ENCODE measurements at places on chromosomes 3 and 15. TPM values are rescaled to one million over a fixed set of nuclear protein-coding genes. Genes with fewer than 3 reads are reported as not detected.

GRCh38 chr3:183912895-183913579 is 28.4 kb upstream of the PARL start:
- no peak for DNase-seq

- no peak for DNase-seq
These were observed 6.1 kb downstream of the OSBPL10 start for GRCh38 chr3:31974964-31975363.

DNA sequence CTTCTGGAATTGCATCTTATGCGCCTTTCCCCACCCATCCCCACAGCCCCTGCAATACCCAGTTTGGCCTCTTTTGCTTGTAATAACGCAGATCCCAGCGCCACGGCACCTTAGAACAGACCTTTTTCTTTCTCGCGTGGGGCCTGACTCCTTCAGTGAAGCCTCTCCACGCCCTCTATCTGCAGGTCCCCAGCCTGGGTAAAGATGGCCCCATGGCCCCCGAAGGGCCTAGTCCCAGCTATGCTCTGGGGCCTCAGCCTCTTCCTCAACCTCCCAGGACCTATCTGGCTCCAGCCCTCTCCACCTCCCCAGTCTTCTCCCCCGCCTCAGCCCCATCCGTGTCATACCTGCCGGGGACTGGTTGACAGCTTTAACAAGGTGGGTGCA is 594 bp downstream of the CRELD1 start:
- no peak for DNase-seq

GRCh38 chr3:46491089-46492070 is 6.4 kb upstream of the RTP3 start:
- DNase-seq: no peak

DNA sequence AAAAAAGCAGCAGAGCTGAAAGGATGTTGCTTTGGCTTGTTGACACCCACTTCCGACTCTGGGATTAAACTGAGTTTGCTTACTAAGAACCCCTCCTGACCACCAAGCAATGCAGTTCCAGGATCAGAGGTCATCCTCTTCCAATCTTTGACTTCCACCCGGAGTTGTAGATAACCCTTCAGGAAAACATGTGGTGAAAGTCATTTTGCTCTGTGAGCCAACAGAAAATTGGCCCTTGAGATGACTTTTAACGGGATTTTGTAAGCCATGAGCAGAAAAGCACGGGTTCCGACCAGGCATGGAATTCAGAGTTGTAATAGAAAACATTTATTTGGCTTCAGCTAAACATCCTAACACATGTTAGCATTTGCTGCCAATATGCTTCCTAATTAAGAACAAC is 171.6 kb upstream of the NR2F2 start:
- DNase-seq: peak; percentile 4

DNA sequence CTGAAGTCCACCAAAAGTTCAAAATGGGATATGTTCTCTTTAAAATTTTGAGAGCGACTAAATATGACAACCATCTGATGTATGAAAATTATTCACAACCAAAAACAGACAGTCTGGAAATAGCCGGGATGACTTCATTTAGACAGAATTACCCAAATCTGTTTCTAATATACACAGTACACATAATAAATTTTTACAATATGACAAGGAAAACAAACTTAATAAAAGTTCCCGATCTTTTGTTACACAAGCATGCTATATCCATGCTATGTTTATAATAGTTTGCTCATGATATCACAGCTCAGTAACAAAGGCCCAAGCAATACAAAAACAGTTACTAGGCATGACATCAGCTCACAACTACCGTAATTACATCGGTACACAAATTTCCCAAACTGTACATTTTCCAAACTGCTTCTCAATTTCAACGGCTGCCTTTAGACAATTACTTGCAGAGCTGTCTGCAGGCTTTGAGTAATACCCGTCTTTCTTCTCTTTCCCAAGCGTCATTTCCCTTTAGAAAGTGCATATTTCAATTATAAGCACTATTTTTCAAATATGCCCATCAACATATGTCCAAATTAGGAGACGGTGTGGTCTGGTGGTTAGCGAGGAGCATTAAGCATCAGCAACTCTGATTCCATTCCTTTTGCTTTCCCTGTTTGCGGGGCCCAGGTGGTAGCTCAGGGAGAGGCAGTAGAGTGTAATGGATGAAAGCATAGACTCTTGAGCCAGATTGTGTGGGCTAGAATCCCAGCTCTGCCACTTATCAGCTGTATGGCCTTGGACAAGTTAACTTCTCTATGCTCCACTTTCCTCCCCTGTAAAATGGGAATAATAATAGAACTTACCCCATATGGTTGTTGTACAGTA is 481.2 kb downstream of the FOXP1 start:
- no peak for DNase-seq

DNA sequence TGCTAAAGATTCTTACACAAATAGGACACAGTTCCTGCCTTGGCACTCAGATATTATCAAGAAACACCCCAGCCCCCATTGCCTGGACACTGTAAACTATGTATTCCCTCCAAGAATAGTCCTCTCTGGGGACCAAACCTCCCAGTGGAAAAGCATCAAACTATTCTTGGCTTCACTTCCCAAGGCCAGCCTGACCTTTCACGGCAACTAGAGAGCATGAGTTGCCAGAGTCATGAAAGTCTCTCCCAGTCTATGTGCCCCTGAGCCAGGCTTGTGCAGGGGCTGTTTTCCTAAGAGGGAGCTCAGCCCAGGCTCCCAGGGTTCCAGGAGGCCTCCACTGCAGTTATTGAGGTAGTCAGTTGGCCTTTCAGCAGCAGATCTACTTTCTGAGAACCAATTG is 251.9 kb upstream of the TGFBR2 start:
- no peak for DNase-seq

- DNase-seq: no peak
These were observed 515.0 kb downstream of the FGF12 start for GRCh38 chr3:192212335-192212734.

DNA sequence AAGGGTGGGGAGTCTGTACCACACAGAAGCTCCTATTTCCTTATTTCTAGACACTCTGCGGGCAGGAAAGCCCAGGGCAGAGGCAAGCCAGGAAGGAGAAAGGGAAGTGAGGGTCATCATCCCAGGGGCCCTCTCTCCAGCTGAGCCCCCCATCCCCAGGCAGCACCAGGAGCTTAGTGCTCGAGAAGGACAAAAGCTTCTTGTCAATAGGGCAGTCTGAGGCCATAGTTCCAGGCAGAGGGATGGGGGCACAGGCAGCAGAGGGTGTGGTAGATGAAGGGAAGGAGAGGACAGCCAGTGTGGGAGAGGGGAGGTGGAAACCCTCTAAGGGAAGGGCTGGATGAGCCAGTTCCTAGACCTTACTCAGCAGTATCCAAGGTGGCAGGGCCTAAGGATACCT is 2.7 kb downstream of the MAP1A start:
- DNase-seq: no peak

GRCh38 chr3:186259612-186260383 is 102.2 kb downstream of the DGKG start:
- no peak for DNase-seq

- DNase-seq: no peak
These were observed 20.8 kb upstream of the CFAP161 start for GRCh38 chr15:81113204-81113657.

GRCh38 chr3:129684270-129684669 is 77.8 kb upstream of the PLXND1 start:
- DNase-seq: no peak

DNA sequence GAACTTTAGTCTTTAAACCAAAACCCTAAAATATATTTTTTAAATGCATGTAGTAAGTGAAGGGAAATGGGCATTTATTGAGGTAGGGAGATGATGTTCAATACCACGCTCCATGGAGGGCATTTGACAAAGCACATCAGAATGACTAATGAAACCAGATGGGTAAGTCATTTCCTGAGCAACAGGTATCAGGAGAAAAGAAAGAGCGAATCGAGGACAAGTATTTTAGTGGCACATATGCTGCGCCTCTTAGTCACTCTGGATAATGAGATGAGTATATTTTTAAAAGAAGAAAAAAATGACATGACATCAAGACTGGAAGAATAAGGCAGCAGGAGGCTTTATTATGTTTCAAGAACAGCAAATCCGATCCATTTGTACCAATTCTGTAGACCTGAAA is 129.0 kb upstream of the ARHGEF3 start:
- DNase-seq: no peak

GRCh38 chr15:59174151-59174834 is 32.4 kb upstream of the LDHAL6B start:
- no peak for DNase-seq

GRCh38 chr3:128412180-128413002 is 54.3 kb downstream of the DNAJB8 start:
- DNase-seq: no peak

GRCh38 chr3:48428572-48429316 is 1.1 kb downstream of the PLXNB1 start:
- no peak for DNase-seq

DNA sequence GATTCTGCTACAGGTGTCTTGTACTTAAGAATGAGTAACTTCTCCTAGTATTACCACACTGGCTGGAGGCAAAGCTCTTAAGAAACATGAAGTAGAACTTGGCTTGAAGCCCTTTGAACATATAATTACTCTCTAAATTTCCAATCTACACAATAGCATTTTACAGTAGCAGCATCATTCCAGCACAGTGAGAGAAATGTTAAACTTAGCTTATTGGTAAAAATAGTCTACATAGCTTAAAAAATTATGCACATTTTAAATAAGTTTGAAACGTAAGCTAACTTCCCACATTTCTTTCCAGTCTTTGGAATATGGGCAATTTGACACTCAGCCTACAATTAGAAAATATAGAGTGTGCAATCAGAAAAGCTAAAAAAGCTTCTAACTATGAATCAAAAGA is 32.8 kb upstream of the TOP2B start:
- DNase-seq: no peak

DNA sequence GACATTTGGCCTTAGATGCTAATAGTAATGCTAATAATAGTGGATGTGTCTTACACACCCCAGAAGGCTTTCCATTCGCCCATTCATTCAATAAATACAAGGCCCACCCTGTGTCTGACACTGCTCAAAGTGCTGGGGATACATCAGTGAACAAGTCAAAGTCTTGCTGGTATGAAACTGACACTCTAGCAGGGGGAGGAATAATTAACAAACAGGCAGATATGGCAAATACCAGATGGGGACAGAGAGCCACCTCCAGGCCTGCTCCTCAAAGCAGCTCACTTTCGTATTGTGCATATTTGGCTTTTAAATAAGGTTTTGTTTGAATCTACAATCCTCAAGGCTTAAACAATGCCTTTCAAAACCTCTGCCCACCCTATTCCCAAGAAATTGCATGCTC is 28.3 kb upstream of the LYZL4 start:
- DNase-seq: no peak

- no peak for DNase-seq
These were observed 40.9 kb downstream of the FBN1 start for GRCh38 chr15:48604567-48604966.

GRCh38 chr3:137264071-137264820 is 306.5 kb downstream of the IL20RB start:
- DNase-seq: no peak

GRCh38 chr3:58411851-58412830 is 21.5 kb downstream of the PDHB start:
- no peak for DNase-seq

GRCh38 chr15:80852676-80853075 is 73.5 kb downstream of the CEMIP start:
- no peak for DNase-seq

GRCh38 chr15:89575656-89576416 is 567 bp downstream of the TICRR start:
- DNase-seq: no peak

- DNase-seq: no peak
These were observed 318.6 kb upstream of the ICE2 start for GRCh38 chr15:60797444-60798040.

GRCh38 chr15:65646486-65646885 is 24.7 kb downstream of the SLC24A1 start:
- DNase-seq: no peak

DNA sequence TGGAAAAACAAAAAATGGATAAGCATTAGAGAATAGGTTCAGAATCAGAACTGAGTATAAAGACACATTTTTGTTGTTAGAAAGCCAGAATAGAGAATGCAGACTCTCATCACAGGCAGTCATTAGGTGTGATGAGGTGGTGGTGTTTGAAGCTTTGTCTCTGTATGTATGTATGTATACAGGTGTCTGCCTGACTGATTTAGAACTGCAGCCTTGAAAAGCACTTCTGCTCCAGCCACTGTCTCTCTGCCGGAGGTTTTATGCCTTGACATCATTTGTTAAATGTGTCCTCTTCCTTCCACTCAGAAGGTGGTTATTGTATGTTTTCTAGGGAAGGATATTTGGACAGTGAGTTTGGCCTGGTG is 80.7 kb upstream of the ZBED2 start:
- DNase-seq: no peak

GRCh38 chr3:174193604-174194003 is 665.5 kb upstream of the NAALADL2 start:
- no peak for DNase-seq

DNA sequence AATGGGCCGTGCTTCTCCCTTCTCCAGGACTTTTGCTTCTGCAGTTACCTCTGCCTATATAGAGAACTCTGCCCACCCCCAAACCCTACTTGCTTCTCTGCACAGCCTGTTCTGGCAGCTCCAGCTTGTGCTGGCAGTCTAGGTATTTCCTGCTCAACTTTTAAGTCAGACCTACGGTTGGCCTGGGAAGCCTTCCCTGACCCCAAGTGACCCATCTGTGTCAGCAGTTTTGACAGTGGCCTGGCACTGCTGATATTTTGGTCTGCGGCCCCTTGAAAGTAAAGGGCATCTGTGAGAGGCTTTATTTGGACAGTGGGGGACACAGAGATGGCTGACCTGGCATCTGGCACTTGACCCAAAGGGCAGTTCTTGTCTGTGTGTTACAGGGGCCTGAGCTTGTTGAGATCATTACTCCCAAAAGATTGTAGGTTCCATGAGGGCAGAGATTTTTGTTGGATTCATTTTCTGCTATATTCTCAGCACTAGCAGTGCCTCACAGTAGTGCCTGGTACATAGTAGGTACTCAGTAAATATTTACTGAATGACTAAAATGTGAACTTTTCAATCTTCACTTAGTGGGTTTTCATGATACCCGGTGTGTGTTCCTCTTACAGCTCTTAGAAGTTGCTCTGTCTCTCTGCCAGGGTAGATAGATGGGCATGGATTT is 55.2 kb upstream of the TRAK1 start:
- no peak for DNase-seq

GRCh38 chr3:126523745-126524428 is at the start of gene CHST13:
CHST13 (plus strand) TSS chr3:126524155; CDS start chr3:126524333, 178 bp downstream.
- DNase-seq: no peak

Gene GPR149
- total RNA-seq: not detected

Gene MAGEF1
- total RNA-seq: 18.9 TPM

Gene PGBD4
- 1.5 TPM for total RNA-seq

Gene SCN10A
- not detected for total RNA-seq

Gene TERC
- total RNA-seq: 69.2 TPM

Gene MESP2
- total RNA-seq: 0.15 TPM

Gene ECE2
- total RNA-seq: not detected

Gene CYFIP1
- total RNA-seq: 120 TPM

Gene SEMA4B
- total RNA-seq: 16.7 TPM

Gene SCAANT1
- total RNA-seq: not detected

Gene TMCO5A
- not detected for total RNA-seq

Gene GOLGA8T
- total RNA-seq: 0.23 TPM

Gene NAALADL2
- 1.3 TPM for total RNA-seq

Gene SLC15A2
- total RNA-seq: 0.29 TPM

Gene CCDC54
- not detected for total RNA-seq

Gene CCK
- not detected for total RNA-seq
